ENCODE measurements at places on chromosomes 7 and 10.

GRCh38 chr7:41588341-41588740, 114.5 kb downstream of the INHBA start:
- DNase-seq, result no peak

DNA sequence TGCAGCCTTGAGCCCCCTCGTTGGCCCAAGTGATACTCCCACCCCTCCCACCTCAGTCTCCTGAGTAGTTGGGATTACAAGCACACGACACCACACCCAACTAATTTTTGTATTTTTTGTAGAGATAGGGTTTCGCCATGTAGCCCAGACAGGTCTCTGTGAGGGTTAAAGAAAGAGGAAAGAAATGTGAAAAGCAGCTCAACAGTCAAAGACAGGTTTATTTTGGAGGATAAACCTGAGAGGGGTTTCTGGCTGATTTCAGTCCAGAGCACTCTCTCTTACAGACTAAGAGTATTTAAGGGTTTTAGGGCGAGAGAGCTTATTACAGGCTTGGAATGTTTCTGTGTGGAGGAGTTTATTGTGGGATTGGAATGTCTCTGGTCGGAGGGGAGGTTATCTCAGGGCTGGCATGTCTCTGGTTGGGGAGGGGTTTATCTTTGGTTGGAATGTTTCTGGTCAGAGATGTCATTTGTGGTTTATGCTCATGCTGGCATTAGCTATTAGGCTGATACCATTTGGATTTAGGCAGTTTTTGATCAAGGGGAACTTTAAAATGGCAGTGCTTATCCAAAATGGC, 26.1 kb upstream of the SNX10 start:
- no peak for DNase-seq

- DNase-seq, result no peak
Observed at GRCh38 chr10:97601268-97602215, 12.0 kb downstream of the C10orf62 start.

GRCh38 chr10:31926765-31927564, 1.7 kb downstream of the ARHGAP12 start:
- DNase-seq, result no peak

DNA sequence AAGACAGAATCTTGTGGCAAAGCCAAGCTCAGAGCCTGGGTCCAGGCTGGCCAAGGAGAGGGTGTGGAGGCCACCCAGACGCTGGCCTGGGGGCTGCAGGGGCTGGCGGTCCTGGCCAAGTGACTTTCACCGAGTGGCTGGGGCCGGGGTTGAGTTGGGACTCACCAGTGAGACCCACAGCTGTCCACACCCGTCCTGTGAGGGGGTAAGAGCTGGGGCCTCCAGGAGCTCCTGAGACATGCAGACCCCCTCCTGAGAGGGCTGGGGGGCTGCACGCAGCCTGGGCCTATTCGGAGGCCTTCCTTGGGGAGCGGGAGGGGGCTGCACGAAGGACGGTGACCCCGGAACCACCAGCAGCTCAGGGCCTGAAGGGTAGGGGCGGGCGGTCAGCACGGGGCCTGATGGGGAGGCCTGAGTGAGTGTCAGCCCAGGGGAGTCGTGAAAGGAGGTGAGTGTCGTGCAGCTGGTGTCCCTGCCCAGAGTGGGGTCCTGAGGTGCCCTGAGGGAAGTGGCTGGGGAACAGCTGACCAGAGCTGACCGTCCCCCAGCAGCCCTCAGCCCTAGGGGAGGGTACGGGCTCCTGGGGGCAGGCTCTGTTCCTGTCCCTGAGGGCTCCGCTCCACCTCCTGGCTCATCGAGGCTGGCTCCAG, 100.9 kb downstream of the FOXL3 start:
- DNase-seq, result no peak

- no peak for DNase-seq
Observed at GRCh38 chr7:134996097-134996550, 9.8 kb downstream of the AGBL3 start.

DNA sequence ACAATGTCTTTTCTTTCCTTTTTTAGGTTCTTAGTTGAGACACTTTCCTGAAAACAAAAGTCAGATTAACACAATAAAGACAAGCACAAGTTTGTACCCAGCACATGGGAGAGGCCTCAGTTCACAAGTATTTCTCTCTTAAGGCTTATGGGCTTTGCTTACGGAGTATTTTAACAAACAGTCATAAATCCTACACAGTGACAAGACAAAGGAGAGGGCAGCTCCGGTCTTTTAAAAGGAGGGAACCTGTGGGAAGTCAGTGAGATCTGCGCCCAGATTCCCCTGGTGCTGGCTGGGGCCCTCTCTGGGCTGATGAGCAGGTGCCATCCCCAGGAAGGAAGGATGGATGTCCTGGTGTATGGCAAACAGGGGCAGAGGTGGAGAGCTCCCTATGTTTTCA, 398.6 kb downstream of the ACTR3B start:
- DNase-seq, result no peak

- DNase-seq, result no peak
Observed at GRCh38 chr7:16546921-16547505, 20.4 kb downstream of the LRRC72 start.

- no peak for DNase-seq
Observed at GRCh38 chr10:50992356-50992901, 81.9 kb upstream of the PRKG1 start.

DNA sequence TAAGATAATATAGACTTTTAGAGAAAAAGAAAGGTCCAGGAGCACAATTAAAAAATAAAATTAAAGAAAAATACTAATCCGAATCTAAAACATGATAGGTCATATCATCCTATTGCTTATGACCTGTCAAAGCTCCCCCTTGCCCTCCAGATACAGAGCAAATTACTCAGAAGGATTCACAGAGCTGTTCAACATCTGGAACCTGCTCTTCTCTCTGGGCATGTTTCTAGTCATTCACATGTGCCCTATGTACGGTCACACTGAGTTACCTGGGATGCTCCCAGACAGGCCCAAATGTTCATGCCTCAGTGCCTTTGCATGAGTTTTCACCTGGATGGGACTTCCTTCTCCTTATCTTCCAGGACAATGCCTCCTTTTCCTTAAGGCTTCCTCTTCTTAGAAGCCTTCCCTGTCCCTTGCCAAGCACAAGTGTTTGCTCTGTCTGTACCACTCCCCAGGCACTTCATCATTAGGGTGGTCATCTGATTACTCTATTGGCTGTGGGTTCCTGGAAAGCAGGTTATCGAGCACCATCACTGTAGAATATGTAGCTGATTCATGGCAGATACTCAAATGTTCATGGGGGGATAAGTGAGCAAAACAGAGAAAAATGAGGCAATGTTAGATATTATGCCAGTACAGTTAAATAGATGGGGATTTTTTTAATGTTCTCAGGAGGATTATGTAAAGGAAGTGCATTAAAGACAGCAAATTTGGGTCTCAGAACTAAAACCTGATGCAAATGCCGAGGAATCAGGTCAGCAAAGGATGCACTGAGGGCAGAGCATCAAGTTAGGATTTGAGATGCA, 12.0 kb upstream of the AOAH start:
- DNase-seq, result no peak

DNA sequence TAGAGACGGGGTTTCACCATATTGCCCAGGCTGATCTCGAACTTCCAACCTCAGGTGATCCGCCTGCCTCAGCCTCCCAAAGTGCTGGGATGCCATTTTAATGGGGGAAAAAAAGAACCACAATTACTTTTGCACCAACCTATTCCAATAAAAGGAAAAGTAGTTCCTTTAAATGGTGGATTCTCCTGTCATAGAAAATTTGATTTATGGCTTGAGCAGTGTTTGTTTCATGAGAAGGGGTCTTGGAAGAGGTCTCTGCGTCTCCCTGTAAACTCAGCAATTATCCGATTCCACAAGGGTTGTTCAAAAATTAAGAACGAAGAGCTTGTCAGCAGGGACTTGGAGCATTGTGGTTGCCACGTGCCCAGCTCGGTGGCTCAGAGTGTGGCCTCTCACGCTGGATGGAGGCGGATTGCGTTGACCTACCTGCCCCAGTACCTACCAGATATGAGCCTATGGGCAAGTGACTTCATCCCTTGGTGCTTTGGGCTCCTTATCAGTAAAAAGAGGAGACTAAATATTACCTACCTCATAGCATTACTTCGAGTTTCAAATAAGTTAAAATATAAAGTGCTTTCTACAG, 2.8 kb upstream of the TRIP6 start:
- no peak for DNase-seq

- DNase-seq, result no peak
Observed at GRCh38 chr10:49767752-49768151, 5.6 kb upstream of the OGDHL start.

DNA sequence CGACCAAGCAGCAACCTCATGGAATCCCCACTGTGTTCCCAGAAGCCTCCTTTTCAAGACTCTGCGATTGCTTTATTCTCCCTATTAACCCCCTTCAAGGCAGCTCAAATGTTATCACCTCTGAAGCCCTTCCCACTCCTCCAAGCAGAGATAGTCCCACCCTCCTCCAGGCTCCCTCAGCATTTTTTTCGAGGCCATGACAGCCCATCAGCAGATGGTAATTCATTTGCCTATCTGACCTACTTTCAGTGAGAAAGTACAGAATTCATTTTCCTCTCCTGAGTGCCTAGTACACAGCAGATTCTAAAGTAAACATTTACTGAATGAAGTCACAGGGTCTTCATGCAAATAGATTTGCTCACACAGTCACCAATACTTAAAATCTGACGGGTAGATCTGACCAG, 47.8 kb downstream of the HERPUD2 start:
- no peak for DNase-seq

- DNase-seq, result no peak
Observed at GRCh38 chr7:105585850-105586500, 4.7 kb upstream of the EFCAB10 start.

DNA sequence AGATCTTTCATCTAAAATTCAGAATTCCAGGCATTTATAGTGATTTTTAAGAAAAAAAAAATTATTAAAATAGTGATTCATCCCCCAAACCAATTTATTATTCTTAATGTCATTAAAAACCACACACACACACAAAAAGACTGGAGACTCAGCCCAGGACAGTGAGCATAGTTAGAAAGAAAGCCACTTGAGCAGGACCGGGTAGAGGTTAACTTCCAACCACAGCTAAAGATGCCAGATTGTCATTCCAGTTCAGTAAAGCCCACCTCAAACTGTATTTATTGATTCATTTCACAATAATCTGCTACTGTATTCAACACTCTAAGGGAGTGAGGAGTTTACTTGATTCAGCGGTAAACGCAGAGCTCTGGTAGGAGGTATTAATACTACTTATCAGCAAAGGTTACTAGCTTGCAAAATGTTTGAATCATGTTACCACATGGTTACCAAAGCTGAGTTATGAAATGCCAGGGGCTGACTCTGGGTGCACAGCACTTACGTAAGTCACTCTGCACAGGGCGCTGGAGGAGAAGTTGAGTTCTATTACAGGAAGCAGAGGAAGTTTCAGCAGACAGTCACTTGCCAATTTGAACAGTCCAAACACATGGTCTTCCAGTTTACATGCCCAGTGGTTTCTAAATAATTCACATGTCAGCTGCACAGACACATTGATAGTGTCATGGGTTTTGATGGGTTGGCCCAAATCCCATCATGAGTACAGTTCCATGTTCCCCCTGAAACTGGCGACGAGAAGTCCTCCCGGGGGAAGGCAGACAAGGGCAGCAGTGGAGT, 64.6 kb downstream of the KLF6 start:
- peak; percentile 32 for DNase-seq

DNA sequence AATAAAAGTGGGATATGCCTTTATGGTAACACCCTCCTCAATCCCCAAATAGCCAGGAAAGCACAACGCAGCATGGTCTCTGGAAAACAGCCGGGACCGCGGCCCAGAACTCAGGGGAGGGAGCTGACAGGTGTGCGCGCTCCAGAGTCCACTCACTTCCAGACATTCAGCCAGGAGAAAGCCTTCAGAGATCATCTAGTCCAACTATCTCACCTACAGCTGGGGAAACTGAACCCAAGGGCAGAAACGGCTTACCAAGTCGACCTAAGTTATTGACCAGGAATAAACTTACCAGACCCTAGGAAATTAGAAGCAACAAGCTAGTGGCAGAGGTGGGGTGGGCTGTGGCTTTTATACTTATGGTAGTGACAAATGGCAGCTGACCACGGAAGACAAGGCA, 16.4 kb downstream of the GSDME start:
- DNase-seq, result no peak

DNA sequence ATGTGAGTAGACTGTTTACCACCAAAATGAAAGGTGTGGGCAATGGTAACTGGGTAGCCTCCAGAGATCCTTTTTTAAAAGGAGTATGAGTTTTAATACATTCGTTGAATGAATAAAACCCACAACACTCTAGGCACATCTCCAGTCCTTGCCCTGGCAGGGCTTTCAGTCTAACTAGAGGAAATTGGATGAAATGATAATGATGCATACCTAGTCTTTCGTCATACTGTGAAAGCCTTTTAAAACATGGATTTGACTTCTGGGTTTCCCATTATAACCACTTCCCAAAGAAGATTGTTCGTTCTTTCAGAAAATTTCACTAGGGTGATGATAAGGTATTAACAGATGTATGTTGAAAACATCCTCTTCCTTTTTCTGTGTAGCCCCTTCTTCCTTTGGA, 110.8 kb downstream of the REEP3 start:
- no peak for DNase-seq

- DNase-seq, result no peak
Observed at GRCh38 chr10:8661886-8662285, 607.4 kb downstream of the GATA3 start.

DNA sequence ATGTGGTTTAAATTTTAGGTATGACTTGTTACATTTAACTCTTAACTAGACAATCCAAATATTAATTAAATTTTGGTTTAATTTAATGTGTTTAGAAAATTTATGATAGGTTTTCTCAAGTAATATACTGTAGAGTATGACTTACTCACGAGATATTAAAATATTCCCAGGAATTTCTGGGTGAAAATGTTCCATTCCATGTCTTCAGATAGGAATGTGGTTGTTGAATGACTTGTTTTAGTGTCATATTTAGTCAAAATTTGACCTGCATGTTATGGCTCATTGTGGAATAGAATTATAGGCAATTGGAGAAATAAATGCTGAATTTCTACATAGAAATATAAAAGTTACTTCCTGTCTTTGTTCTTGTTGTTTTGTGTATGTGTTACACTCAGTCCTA, 46.7 kb downstream of the SHOC2 start:
- DNase-seq, result no peak

GRCh38 chr7:51315393-51316261, 982 bp downstream of the COBL start:
- no peak for DNase-seq

GRCh38 chr10:74474022-74474713, 323.1 kb downstream of the ADK start:
- DNase-seq, result no peak

DNA sequence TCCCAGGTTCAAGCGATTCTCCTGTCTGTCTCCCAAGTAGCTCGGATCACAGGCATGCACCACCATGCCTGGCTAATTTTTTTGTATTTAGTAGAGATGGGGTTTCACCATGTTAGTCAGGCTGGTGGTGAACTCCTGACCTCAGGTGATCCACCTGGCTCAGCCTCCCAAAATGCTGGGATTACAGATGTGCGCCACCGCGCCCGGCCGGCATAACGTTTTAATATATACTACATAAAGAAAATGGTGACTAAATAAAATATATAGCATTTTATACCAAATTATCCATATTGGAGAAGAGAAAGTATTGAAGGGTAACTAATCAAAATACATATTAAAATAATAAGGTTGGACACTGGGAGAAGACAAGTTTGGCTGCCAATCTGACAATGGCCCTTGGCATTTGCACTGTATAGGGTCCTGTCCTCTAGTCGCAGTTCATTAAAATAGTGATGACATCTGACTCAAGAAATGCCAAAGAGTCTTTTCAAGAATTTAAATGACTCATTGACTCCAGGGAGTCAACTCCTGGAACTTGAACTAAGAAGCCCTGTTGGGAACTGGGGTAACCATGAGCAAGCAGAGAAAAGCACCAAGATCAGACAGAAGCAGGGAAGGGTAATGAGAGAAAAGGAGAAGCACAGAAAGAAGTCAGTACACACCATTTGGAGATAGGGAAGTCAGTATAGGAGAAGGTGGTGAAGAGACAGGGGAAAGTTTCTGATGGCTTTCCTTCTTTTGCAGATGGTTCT, 91.1 kb downstream of the CH25H start:
- DNase-seq, result no peak

All from KG1 (cell line).